Dorsolateral prefrontal cortex (tissue), 122 donors: ENCODE measurements at places on chromosomes 16 and 17.

GRCh38 chr17:75979705-75980187, 706 bp downstream of the TEN1 start:
- no peak for DNase-seq

GRCh38 chr16:16021020-16021419, 71.6 kb downstream of the ABCC1 start:
- no peak for DNase-seq

GRCh38 chr17:65314212-65314611, 177.0 kb downstream of the RGS9 start:
- DNase-seq: no peak

- no peak for DNase-seq
Observed at GRCh38 chr16:85519540-85520231, 93.4 kb upstream of the GSE1 start.

DNA sequence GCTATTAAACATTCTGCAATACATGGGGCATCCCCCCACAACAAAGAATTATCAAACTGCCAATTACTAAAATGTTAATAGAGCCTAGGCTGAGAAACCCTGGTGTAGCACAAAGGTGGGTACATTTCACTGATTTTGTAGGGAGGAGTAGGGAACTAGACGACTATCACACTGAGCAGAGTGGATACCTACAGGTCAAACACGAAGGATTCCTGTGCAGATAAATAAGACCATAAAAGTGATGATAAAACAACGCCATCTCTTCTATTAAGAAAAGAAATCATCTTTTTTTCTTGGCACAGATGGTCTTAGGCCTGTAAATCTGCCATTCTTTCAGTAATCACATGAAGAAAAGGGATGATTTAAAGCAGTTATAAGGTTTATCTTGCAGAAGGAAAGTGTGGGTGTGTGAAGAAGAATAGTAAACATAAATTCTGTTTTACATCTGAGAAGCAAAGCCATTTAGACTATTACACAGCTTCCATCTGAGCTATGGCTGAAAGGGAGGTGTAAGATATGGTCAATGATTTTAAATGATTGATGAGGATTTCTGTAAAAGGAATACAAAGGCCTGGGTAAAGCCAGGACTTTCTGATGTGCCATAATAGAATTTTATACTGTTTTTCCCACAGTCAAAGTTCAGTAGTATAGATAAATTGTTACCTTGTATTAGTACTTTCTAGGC, 429.4 kb upstream of the GOT2 start:
- no peak for DNase-seq

DNA sequence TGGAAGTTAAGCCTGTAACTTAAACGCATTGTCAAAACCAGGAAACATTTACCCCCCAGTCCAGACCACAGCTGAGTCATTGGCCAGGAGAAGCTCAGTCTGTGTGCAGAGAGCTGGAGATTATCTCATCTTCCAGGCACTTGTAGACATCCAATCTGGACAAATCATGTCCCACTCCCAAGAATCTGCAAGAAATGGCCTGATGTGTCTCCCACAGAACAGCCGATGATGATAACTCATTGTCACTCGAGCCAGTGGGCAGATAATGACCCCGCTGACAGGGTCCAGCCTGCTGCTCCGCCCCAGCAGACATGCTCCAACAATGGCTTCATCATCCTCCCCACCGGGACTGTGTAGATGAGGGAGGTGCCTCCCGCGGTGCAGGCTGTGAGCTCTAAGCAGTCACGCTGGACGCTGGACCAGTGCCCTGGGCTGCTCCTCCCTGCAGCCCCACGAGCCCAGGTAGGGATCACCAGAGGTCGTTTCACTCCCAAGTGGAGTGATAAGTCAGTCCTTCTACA, 322.5 kb downstream of the C16orf95 start:
- DNase-seq: no peak

DNA sequence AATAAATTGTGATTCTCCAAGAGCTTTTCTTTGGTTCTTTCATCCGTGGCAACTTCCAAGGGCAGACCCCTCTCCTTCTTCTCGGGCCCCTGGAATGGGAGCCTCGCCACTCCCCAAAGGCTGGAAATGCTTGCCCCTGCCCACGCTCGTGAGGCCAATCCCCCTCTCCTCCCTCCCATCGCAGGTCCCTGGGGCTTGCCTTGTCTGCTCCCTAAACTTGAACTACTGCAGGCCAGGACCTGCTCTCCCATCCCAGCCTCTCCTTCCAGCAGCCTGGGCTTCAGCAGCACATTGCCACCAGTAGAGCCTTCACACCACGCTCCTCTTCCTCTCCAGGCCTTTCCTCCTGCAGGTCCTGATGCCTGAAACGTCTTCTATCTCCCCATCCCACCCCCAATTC, 11.1 kb downstream of the PITPNM3 start:
- no peak for DNase-seq

GRCh38 chr17:37339321-37339720, 36.5 kb upstream of the C17orf78 start:
- DNase-seq: no peak

- no peak for DNase-seq
Observed at GRCh38 chr17:59503500-59503899, 61.9 kb upstream of the DHX40 start.

DNA sequence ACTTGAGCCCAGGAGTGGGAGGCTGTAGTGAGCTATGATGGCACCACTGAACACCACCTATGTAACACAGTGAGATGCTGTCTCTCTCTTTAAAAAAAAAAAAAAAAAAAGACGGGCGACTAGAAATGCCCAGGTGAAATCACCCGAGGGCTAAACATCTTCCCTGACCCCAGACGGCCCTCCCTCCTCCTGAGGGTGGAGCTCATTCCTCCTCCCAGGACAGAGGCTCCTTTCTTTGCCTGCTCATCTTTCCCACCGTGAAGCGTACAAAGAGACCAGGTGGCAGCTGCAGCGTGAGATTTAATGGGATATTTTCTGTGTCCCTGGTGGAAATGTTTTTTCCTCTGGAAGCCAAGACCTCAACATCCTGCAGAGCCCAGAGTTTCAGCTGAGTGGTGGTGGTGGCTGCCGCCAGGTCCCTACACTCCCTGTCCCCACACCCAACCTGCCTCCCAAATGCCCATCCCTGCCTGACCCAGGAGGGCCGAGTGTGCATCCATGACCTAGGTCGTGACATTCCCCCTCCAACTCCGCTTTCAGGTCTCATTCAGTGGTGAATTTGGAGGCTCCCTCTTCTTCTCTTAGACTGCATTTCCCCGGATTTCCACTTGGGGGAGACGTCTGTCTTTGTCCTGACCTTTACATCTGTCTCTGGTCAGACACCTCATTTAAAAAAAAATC, 14.4 kb upstream of the GPRC5B start:
- no peak for DNase-seq

DNA sequence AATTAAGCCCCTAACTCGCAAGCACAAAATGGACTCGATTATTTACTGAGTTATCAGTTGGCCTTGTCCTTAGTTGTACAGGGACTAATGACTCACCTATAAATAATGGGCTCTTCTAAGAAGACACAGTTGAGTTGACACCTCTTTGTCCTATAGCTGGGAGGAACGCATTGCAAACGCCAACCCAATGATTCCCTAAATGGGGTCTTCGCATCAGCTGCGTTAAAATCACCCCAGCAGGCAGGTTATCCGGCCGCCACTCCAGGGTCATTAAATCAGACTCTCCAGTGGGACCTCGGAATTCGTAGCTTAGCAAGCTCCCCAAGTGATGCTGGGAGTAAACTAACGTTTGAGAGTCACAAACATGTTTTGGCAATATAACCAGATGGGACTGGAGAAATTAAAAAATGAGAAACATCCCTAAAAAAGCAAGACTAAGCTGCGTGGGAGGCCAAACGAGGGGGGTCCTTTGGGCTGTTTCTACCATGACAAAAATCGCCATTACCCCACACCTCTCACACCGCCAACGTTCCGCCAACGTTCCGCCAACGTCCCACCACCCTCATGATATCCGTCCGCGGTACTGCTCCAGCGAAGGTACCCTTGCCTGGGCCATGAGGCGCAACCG, 932 bp upstream of the NFE2L1 start:
- no peak for DNase-seq

GRCh38 chr17:17367931-17368330, 64.8 kb downstream of the NT5M start:
- DNase-seq: no peak

DNA sequence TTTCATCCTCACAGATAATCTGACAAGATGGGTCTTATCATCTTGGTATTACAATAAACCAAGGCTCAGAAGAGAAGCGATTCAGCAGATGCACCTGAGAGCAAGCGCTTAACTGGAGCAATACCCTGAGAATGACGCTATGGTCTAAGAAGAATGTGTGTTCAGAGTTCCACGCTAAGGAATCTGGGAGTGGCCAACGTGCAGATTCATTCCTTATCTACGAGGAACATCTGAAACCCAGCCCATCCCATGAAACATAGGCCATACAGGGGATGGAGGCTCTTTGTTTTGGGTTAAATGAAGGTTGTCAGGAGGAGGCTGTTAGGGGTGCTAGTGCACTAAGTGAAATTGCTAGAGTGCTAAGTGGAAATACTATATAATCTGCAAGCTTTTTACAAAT, 28.5 kb upstream of the KDM8 start:
- no peak for DNase-seq

DNA sequence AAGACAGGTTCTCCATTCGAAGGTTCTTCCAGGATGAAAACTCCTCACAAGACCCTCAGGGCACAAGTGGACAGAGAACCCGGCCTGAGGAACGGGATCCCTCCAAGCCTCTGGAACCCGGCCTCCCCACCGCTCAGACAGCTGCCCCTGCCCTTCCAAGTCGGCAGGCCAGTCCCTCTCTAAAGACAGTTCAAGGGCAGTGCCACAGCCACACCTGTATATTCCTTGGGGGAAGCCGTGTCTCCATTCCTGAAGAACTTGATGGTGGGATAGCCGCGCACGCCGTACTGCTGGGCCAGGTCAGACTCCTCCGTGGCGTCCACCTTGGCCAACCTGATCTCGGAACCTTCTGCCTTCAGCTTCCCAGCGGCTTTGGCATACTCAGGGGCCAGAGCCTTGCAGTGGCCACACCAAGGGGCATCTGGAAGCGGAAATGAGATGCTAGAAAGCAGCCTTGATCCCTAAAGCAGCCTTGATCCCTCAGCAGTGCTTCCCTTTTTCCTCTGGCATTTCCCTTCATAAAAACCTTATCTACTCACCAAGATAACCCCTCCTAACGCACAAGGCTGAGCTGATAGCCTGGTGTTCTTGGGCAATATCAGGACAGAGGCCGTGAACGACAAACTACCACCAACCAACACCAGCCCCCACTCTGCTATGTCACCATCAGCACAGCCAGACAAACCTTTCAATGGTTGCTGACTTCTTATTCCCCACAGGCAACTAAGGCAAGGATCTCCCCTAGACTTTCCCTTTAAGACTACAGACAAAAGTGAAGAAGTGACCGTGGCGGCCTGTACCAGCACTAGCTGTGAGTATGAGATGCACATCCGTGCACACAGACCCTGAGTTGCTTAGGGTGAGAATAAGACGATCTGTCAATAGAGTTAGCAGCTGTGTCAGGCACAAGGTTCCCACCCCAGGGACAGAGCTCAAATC, 1.1 kb downstream of the P4HB start:
- no peak for DNase-seq

- DNase-seq: no peak
Observed at GRCh38 chr17:29115435-29115834, 64.8 kb downstream of the MYO18A start.

GRCh38 chr16:17296431-17296830, 174.3 kb downstream of the XYLT1 start:
- no peak for DNase-seq

DNA sequence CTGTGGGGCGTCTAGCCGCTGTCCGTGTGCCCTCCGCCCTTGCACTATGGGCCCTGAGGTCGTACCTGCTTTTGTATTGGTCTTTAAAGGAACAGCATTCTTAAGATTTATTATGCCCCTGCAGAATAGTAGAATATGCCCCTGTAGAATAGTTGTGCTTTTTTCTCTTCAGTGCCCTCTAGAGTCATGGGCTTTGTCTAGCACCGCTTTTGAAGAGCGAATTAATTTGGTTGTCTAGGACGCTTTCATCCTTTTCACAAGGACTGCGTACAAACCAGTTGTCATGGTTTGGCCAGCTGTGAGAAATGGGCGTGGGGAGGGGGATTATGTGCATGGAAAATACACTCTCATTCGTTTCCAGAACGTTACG, 621 bp downstream of the CEP95 start:
- DNase-seq: no peak

GRCh38 chr17:4003131-4003500, 38.9 kb upstream of the ATP2A3 start:
- DNase-seq: peak; percentile 24

DNA sequence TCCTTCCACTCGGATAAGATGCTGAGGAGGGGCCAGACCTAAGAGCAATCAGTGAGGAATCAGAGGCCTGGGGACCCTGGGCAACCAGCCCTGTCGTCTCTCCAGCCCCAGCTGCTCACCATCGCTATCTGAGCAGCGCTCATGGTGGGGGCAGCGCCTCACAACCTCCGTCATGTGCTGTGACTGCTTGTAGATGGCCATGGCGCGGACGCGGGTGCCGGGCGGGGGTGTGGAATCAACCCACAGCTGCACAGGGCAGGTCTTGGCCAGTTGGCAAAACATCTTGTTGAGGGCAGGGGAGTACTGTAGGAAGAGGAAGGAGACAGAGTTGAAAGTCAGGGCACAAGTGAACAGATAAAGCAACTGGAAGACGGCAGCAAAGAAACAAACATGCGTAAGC, 12.4 kb downstream of the TP53 start:
- no peak for DNase-seq

DNA sequence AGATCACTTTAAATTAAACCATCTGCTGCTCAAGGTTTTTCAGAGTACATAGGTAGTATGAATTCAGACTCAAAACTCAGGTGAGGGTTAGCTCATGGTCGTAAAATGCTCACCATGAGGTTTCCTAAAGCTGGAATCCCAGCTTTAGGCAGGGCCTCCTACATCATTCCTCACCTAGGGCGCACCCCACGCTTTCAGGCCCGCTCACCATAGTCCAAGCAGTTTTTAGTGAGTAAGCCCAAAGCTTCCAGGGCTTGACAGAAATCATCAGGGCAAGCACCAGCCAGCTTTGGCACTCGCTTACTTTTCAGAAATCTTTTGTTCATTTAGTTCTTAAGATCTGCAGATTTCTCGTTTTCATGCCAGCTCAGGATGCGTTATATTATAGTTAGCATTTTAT, 89.8 kb downstream of the HIC1 start:
- DNase-seq: no peak

- no peak for DNase-seq
Observed at GRCh38 chr17:81043725-81044427, 8.9 kb downstream of the BAIAP2 start.

DNA sequence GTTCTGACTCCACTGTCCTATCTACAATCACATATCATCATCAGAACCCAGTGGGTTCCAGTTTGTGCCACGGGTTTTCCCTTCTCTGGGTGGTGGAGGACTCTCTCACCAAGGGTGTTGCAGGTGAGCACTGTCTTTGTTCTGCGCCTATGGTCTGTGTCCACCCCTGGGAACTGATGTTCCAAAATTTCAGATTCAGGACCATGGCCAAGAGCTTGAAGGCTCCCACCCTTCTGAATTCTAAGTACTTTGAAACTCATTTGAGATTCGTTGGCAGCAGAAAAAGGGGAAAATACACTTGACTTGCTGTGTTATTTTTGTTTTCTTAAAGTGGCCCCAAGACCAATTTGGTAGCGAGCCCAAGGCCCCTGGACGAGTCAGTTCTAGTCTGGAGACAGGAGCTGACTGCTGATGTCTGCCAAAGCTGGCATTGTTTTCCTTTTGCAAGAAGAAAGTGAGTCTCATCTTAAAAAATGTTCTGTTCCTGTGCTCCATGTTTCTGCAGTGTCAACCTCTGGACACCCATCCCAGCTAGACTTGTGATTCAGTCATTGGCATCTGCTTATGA, 310.9 kb downstream of the HAPSTR1 start:
- DNase-seq: no peak
